ENCODE measurements at places on chromosomes 1 and 21.

DNA sequence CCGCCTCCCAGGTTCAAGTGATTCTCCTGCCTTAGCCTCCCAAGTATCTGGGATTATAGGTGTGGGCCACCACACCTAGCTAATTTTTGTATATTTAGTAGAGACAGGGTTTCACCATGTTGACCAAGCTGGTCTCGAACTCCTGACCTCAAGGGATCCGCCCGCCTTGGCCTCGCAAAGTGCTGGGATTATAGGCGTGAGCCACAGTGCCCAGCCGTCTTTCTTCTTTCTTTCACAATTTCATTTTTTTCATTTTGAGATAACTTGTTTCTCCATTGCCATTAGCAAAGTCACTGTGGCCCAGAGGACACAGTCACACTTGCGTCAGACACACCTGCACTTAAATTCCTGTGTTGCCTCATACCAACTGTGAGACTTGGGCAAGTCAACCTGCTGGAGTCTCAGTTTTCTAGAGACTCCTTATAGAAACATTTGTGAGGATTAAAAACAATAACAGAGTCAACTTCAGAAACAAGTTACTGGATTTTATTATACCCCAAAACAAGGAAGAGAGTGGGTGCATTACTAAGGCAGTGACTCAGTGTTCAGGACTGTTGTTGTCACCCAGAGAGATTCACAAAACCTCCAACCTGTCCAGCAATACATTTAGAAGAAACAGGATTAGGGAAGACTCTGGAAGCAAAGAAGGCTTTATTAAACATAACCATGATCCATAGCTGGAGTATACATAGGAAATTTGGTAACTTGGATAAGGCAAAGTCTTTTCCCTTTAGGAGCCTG, 2.6 kb downstream of the TEDDM1 start:
- no peak for DNase-seq

GRCh38 chr1:59815892-59816291, 1.1 kb downstream of the HOOK1 start:
- no peak for DNase-seq

- DNase-seq: no peak
These were observed 32.9 kb downstream of the C21orf91 start for GRCh38 chr21:17786071-17786850.

GRCh38 chr1:68454534-68454933, 4.8 kb upstream of the RPE65 start:
- DNase-seq: no peak

GRCh38 chr1:8182034-8182761, 135.7 kb upstream of the SLC45A1 start:
- no peak for DNase-seq

- DNase-seq: no peak
These were observed 66.6 kb downstream of the TPR start for GRCh38 chr1:186308264-186309060.

GRCh38 chr1:163922743-163923201, 601.0 kb downstream of the NUF2 start:
- DNase-seq: no peak

- DNase-seq: no peak
These were observed 56.0 kb upstream of the GPR52 start for GRCh38 chr1:174391716-174392115.

DNA sequence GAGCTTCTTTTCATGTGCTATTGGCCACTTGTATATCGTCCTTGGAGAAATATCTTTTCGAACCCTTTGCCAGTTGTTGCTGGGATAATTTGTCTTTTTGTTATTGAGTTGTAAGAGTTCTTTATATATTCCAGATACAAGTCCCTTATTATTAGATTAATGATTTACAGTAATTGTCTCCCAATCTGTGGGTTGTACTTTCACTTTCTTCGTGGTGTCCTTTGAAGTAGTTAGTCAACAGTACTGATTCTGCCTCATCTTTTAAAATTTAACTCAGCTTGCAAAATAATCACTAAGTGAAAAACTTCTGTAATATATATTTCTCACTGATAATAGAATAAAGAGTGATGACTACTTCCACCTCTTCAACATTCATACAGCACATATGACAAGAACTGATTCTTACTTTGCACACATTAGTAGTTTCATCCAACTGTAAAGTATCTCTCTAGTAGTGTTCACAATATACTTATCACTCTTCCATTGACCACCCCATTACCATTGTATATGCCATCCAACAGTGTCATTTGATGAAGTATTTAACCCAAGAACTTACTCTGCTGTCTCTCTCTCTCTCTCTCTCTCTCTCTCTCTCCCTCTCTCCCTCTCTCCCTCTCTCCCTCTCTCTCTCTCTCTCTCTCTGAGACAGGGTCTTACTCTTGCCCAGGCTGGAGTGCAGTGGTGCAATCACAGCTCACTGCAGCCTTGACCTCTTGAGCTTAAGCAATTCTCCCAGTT, 104.2 kb upstream of the DMRTA2 start:
- DNase-seq: no peak

- DNase-seq: no peak
These were observed 258.3 kb downstream of the SRGAP2C start for GRCh38 chr1:121443001-121443540.

- no peak for DNase-seq
These were observed 88.2 kb downstream of the NFIA start for GRCh38 chr1:61170328-61171238.

- DNase-seq: no peak
These were observed 35.7 kb upstream of the CLSTN1 start for GRCh38 chr1:9859281-9860014.

DNA sequence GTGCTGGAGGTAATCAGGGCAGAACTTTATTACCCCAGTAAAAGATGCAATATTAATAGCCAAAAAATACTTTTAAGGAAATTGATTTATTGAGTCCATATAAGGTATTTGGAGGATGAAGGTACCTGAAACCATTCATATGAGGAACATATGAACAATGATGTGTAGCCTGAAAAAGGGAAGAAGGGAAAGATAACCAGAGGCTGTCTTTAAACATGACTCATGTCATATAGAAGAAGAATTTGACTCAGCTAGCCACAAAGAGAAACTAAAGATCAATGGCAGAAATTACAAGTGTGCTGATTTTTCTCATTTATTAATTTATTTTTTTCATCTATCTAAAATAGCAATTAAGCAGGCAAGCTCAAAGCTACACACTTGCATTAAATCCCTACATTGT, 136.2 kb upstream of the DUSP10 start:
- DNase-seq: no peak

GRCh38 chr1:161902182-161902581, 121.5 kb downstream of the OLFML2B start:
- no peak for DNase-seq

DNA sequence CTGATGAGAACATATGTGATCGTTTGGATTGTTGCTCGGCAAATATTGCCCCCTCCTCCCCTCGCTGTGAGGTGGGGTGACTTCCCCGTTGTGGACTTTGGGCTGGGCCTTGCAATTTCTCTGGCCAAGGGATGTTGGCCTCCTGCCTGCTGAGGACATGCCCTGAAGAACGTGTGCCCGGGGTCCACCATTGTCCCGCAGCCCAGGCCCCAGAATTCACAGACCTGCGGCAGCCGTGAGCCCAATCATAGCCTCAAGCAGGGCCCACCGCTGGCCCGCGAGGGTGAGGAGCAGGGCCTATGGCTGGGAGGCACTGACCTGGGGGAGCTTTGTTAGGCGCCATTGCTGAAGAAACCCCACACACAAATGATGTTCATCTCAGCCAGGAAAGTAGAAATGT, 58.3 kb upstream of the ACTRT2 start:
- no peak for DNase-seq

DNA sequence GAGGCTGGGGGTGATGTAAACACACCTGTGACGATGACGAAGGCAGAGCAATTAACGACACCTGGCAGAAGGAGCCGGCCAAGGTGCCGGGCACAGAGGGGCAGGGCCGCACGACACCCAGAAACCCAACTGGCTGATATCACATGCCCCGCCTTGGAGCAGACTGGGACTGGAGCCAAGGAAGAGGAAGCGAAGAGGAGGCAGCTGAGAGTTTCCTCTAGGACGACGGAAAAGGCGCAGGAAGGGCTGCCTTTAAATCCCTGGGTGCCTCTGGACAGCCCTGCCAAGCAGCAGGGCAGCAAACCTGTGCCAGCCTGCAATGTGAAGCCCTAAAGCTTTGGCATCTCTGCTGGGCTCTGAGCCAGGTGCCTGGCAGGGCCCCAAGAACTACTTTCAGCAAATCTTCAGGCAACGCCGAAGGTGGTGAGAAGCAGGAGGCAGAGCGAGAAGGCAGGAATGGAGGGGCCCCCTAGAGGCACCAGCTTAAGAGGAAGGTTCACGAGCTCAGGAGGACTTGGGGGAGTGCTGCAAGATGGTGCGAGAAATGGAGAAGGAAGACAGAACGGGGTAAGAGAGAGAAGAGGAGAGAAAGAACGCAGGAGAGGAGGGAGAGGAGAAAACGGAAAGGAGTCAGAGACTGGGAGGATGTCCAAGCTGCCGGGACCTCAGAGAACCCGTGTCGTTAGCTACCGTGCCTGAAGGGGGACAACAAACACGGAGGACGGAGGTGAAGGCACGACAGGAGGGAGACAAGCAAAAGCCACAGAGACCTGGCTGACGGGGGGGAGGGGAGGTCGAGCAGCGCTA, 25.3 kb upstream of the PEF1 start:
- DNase-seq: peak; percentile 25

DNA sequence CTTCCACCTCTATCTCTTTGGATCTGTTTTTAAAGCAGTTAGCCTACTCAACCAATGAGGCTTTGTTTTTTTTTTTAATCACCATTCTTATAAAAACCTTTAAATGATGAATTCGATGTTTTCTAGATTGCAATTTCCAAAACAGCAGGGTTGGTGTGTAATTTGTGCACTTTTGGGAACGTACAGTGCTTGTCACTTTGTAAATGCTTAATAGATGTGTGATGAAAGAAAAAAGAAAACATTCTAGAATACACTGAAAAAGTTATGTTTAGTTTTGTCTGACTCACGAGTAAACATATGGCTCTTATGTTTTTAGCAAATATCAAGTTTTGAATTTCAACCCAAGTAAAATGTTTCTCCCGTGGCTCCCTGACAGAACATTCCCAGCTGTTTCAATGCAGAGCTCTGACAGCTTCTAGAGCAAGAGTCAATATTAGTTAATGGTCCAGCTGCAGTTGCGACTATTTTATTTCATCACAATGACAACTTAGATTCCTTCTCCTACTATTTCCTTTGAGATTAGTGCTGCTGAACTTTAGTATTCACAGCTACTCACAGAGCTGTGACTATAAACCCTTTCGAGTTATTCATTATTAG, 362.5 kb upstream of the ADAMTS5 start:
- no peak for DNase-seq

- DNase-seq: no peak
These were observed 53.2 kb downstream of the DDAH1 start for GRCh38 chr1:85411567-85412305.

DNA sequence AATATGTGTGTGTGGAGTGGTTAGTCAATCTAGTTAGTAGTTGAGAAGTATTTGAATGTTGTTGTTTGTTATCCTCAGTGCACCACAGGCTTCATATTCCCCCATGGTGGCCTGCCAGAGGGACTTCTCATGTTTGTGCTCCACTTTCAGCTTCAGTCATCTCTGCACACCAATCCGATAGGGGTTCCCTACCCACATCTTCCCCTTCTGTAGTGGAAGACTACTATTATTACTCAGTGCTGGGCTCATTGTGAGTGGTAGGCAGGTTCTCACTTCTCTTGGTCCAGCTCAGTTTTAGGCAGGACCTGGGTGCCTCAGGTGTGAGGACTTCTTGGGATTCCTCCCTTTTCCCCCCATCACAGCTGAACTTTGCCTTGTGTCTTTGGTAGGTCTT, 14.2 kb downstream of the MT1HL1 start:
- no peak for DNase-seq

GRCh38 chr1:223156343-223156742, 13.3 kb upstream of the TLR5 start:
- no peak for DNase-seq

DNA sequence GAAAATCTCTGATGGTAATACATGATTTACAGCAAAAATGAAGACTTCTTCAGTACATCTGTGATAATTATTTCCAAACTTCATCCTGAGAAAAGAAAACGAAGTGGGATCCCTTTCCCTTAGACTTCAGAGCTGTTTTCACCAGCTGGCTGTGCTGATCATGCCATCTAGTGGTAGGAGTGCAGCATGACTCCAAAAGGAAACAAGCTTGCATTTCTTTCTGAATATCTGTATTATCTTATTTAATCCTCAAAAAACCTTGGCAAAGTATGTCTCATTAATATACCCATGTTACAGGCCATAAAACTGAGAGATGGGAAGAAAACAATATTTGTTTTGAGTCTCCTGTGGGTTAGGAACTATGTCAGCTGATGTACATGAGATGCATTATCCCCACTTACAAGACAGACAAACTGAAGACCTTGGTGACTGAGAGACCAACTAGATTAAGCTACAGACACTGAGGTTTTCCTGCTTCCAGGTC, 9.8 kb upstream of the GJA8 start:
- DNase-seq: peak; percentile 25

DNA sequence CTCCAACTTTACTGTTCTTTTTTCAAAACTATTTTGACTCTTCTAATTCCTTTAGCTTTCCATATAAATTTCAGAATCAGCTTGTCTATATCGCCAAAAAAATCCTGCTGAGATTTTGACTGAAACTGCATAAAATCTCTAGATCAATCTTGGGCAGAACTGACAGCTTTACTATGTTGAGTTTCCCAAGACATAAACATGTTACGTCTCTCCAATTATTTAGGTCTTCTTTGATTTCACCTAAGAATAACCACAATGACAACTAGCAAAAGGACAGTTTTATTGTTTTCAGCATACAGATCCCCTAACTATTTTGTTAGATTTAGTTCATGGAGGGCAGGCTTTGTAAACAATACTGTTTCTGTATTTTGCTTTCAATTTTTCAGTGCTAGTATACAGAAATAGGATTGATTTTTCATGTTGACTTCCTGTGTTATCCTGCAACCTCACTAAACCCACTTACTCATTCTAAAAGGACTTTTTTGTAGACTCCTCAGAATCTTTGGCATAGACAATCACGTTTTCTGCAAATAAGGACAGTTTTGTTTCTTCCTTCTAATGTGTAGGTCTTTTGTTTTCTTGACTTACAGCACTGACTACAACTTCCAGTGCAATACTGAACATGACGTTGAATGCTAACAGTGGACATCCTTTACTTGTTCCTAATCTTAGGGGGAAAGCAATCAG, 63.4 kb downstream of the NPHP4 start:
- no peak for DNase-seq

DNA sequence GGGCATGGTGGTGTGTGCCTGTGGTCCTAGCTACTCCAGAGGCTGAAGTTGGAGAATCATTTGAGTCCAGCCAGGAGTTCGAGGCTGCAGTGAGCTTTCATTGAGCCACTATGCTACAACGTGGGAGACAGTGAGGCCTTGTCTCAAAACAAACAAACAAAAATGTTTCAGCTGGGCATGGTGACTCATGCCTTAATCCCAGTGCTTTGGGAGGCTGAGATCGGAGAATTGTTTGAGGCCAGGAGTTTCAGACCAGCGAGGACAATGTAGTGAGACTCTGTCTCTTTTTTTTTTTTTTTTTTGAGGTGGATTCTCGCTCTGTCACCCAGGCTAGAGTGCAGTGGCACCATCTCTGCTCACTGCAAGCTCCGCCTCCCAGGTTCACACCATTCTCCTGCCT, 5.0 kb upstream of the RPL5 start:
- no peak for DNase-seq

Measured in BE2C (cell line).